HepG2 (cell line): ENCODE measurements at places on chromosomes 3 and 15.

- no peak for DNase-seq
These were observed 240.2 kb downstream of the UACA start for GRCh38 chr15:70523192-70523591.

DNA sequence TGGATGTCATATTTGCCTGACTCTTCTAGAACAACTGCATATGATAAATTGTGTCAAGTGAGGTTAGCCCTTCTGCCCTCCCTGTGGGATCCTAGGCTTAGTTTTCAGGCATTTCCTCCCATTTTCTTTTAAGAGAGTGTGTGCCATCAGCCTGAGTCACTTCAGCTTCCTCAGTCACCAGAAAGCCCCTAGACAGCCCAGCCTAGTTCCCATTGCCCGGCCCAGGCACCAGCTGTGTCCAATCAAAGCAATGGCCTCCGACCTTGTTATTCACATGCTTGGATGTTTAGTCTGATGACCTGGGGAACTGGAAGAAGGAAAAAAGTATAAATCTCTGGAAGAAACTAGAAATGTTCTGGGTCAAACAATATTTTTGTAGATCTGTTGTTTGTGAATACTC is 221.9 kb upstream of the LRIG1 start:
- no peak for DNase-seq

GRCh38 chr3:2352134-2352762 is 253.6 kb downstream of the CNTN4 start:
- DNase-seq: no peak

DNA sequence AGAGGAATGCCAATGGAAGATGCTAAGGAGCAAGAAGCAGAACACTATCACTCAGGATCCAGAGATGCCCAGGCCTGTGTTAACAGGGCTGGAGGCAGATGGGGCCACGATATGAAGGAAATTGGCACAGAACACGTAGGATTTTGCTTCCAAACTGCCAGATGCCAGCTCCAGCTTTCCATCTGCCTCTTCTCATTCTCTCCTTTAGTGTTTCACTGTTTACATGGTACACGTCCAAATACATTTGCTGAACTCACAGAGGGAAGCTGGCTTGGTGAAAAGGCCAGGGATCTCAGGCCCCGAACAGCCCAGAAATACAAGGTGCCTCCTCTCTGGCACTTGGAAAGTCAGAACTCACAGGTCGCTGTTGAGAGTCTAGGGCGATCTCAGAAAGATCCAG is 187.0 kb downstream of the NTRK3 start:
- no peak for DNase-seq

GRCh38 chr3:41050144-41050543 is 149.2 kb upstream of the CTNNB1 start:
- DNase-seq: no peak

DNA sequence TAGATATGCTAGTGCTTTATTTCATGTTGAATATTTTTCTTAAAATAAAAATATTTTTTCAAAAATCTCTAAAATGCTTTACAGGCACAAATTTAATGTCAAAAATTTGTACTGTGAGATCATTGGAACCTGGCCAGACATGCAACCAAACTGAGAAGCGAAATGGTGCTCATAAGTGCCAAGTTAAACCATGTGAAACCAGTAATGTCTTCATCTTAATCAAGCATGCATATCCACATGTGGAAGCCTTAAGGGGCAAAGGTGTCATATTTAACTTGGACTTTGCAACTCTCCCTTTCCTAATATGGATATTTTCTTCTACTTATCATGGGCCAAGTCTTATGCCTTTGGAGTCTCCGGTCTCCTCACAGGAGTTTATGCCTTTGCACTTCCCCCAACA is 208.9 kb upstream of the COL8A1 start:
- DNase-seq: no peak

DNA sequence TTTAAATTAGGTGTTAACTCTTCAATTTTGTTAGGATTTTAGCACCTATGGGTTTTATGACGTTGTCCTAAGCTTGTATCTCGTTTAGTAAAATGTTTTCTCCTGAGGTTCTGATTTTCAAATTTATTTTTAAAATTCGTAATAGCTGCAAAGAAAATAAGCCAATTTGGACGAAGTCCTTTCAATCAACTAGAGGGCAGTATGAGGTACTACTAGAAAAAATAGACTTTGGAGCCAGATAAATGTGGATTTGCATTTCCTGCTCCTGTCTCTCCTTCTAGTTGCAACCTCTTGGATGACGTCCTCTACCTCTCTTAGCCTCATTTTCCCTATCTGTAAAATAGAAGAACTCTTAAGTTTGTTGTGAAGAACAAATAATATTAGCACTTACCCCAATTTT is 81.1 kb downstream of the SLTM start:
- peak; percentile 42 for DNase-seq

DNA sequence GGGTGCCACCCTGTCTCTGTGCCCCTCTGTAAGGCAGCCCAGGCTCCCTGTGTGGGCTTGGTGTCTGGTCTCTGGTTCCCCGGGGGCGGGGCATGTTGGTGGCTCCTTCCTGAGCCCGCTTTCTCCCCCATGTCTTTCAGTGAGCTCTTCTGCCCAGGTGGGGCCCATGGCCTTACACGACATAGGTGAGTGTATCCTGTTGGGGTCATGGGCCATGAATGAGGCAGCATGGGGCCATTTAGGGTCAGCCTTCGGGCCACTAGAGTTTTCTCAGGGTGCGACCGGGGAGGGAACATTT is 195.1 kb downstream of the UBE3A start:
- DNase-seq: no peak
